ENCODE measurements at places on chromosomes 7 and 10.

DNA sequence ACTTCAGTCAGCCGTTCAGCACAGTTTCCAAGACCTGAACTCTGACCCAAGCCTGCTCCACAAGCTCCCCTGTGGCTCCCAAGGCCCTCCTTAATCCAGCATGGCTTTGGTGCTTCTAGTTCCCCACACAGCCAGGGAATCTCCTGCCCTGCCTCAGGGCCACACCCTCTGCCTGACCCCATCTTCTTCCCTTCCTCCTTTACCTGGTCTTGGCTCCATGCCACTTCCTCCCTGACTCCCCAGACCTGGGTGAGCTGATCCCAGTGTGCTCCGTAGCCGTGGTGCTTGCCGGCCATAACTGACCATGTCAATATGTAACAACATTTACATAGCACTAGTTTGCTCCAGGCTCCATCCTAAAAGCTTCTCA is 20.0 kb downstream of the TMEM273 start:
- DNase-seq, result no peak

GRCh38 chr10:100569687-100570481 is 34.1 kb downstream of the HIF1AN start:
- no peak for DNase-seq

- DNase-seq, result no peak
Measured at GRCh38 chr10:84213076-84213475, 12.3 kb downstream of the LRIT2 start.

DNA sequence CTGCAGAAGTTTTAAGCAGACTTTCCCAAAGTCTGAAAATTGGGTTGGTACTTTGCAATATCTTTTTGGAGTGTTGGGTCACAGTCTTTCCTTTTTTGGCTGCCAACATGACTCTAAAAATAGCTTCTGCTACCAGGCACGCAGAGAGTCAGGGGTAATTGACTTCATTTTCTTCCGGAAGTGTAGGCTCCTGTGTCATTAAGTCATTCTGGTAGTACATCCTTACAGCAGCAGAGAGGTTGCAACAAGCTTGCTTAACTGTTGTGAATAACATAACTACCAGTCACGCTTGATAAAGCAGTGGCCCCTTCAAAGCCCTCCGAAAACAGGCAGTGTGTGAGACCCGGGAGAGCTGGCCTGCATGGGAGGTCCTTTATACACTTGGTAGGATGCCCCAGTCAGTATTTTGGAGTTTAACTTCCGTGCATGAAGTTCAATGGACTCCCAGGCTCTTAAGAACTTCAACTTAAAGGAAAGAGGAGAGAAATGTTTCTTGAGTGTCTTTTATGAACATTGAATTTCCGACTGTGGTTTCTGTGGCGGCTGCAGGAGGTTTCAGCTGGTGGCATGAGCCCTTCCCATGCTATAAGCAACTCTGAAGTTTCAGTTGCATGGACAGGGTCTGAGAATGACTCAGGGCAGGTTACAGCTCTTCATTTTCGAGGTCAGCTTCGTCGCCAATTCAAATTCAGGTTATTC is 310.7 kb downstream of the GALNT17 start:
- DNase-seq, result no peak

GRCh38 chr10:117002206-117002605 is 2.8 kb downstream of the SHTN1 start:
- DNase-seq, result no peak

GRCh38 chr10:88232983-88233543 is 350.1 kb downstream of the RNLS start:
- DNase-seq, result no peak

GRCh38 chr7:124035706-124036105 is 2.8 kb upstream of the TMEM229A start:
- no peak for DNase-seq

- DNase-seq, result no peak
Measured at GRCh38 chr10:122461729-122462532, 578 bp downstream of the HTRA1 start.

DNA sequence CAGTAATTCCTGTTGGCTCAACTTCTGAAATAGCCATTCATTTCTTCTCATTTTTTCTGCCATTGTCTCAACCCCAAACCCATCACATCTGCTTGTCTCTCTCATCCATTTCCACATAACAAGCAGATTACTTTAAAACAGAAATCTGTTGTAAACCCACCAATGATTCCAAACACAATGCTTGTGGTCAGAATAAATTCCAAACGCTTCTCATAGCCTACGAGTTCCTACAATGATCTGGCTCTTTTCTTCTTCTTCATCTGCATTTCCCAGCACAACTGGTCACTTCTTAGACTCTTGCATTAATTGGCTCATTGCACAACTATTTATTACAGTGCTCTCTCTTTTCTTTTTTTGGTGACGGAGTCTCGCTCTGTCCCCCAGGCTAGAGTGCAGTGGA is 364.1 kb downstream of the GATA3 start:
- no peak for DNase-seq

DNA sequence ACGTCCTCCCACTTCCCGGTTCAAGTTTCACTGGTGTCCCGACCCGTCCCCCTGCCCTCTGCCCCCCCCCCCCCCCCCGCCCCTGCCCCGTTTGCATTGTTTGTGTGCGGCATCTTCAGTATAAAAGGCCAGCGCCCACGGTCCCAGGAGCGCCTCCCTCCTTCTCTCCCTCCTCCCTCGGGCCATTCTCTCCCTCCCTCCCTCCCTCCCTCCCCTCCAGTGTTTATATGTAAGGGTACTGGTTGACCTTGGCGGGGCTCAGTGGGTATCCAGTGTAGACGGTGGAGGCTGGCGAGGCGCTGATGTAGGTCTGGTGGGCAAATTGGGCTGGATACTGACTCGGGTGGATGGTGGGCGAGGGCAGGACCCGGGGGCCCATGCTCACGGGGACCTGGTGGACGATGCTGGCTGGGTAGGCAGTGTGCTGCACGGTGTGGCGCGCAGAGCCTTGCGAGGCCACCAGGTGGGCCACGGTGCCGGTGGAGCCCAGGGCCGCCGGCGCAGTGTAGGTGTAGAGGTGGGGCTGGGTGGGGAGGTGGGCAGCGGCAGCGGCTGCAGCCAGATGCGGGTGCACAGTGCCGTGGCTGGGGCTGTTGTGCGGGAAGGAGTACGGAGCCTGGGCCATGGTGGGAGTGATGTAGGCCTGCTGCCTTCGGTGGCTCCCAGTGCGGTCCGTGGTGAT is 49.4 kb downstream of the CLEC2L start:
- DNase-seq, result no peak

DNA sequence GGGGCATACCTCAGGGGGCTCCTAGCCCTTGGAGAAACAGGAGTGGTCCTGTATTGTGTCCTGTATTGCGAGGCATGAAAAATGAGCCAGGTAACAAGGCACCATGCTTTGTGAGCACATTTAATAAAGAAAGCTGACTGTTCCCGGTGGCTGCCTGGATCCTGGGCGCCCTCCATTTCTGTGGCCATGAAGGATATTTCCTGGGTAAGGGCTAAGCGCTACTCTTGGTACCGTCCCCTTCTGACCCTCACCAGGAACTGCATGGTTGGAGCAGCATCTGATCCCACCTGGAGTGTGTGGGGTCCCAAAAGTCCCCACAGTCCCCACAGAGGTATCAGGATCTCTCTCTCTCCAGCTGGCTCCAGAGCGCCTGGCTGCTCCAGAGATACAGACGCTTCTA is 139.5 kb downstream of the MAPK8 start:
- DNase-seq, result no peak

GRCh38 chr7:34841326-34841725 is 183.3 kb downstream of the NPSR1 start:
- no peak for DNase-seq

GRCh38 chr7:101120315-101120714 is 6.6 kb upstream of the SERPINE1 start:
- no peak for DNase-seq

DNA sequence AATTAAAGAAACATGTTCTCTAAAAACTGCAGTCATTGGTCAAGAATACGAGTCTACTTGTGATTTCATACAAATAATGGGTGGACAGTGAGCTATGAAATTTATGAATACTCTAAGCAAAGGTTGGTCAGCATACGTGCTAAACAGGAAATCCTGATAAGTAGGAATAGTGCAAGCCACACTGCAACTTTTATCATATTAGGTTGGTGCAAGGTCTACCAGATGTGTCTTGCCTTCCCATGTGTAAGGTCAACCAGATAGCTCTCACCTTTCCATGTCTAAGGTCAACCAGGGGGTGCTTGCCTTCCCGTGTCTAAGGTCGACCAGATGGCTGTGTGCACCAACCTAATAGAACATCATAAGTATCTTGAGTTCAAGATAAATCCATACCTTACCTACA is 2.0 kb upstream of the ITGB1 start:
- no peak for DNase-seq

DNA sequence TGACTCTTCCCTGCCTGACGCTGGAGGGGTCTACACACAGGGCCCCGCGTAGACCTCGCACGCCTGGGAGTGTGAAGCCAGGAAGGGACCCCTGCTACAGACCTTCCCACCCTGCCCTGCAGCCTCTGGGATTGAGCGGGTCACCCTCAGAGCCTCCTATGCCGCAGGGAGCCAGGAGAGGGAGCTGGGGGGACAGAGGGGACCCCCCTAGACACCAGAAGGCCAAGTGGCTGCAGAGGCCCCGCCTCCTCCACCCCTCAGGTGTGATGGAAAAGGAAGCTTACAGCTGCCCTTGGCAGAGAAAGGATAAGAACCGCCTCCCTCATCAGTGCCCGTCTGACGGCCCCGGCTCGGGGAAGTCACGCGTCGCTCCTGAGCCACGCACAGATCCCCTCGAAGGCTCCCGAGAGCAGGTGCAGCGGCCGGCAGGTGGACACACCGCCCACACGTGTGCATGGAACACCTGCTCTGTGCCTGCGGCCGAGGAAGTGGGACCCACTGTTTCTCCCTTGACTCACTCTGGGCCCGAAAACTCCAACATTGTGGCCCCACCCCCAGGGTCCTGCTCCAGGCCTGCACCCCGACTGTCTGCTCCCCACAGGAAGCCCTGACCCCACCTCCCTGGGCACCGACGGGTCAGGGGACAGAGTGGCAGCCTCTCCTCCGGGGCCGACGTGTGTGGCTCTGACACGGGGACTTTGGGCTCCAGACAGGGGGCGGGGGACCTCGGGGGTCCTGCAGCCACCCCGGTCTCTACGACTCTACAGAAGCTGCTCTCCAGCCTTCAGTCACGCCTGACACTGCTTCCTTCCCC is 73.3 kb downstream of the MICALL2 start:
- peak; percentile 25 for DNase-seq

DNA sequence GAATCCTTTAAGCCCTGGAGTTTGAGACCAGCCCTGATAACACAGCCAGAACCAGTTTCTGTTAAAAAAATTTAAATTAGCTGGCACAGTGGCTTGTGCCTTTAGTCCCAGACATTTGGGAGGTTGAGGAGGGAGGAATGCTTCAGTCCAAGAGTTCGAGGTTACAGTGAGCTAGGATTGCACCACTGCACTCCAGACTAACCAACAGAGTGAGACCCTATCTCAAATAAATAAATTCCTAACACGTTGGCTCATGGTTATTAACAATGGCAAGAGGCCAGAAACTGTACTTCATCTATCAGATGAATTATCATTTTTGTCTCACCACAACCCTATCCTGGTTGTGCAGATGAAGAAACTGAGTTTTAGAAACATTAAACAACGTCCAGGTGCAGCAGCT is 2.1 kb upstream of the PPIA start:
- no peak for DNase-seq

- DNase-seq, result no peak
Measured at GRCh38 chr7:757741-758163, 30.7 kb upstream of the PRKAR1B start.

- DNase-seq, result peak; percentile 74
Measured at GRCh38 chr10:123135415-123136141, at the start of gene HMX3. HMX3 (plus strand) TSS chr10:123135970; CDS start chr10:123136051, 81 bp downstream.

GRCh38 chr10:11270135-11270857 is 252.6 kb downstream of the CELF2 start:
- DNase-seq, result no peak

DNA sequence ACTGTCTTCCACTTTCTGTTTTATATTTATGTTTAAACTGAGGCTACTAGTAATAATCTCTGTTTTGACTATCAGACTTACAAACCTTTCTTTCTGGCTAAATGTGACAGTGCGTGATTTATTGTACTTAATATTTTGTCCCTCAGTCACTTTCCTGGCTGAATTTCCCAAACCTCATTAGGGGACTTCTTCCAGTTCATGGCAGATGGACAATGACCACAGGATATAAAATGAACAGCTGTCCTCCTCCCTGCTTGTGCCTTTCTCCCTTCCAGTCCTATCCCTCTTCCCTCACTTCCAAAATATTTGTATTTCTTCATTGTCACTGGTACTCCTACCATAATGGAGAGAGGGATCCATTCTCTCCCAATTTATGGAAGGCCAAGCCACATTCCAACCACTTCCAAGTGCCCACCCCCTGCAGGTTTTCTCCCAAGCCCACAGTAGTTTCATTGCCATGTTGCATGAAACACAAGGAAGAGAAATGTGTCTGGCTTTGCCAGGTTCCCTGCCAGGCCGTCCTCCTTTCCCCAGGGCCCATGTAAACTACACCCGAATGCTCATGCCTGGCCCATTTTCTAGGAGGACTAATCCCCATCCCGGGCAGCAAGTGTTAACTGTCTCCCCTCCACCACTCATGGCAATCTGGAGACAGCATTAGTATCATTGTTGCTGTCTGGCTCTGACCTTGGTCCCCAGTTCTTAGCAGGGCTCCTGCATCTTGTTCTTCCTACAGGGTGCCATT is 269.5 kb upstream of the SLC26A5 start:
- DNase-seq, result no peak

- no peak for DNase-seq
Measured at GRCh38 chr7:27160145-27160545, 3.7 kb upstream of the HOXA7 start.

- no peak for DNase-seq
Measured at GRCh38 chr10:102712843-102713538, 1.2 kb downstream of the ARL3 start.

DNA sequence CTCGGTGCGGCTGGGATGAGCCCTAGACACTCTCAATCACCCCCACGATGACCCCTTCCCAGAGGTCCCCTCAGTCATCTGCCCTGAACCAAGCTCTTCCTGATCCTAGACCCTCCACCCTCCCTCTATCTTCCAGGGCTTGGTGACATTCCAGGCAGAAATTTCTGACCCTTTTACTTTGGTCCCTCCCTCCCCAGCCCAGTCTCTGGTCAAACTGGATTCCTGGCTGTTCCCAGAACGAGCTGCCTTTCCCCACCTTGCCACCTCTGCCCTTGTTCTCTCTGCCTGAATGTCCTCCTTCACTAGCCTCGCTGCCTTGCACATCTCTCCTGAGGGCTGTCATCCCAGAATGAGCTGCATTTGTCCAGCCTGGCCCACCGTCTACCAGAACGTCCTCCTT is 1.3 kb upstream of the CLDN4 start:
- DNase-seq, result no peak

DNA sequence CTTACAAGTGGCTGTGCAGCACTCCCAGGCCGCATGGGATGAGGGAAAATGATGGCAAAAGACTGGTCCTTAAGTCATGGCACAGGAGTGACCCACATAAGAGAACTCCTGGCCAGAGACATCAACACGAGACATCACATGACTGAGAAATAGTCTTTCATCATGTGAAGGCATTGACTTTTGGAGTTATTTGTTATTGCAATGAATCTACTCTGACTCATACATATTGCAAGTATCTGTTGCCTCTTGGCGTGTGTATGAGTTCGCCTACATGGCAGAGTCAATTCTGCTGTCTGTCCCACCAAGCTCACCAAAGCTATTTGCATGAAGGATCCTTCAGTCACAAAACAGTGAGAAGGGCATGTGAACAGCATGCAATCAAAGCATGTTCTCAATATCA is 59.7 kb upstream of the HABP2 start:
- no peak for DNase-seq

GRCh38 chr7:12968836-12969422 is 281.5 kb downstream of the ARL4A start:
- no peak for DNase-seq

GRCh38 chr10:132974886-132975830 is 32.8 kb upstream of the CFAP46 start:
- no peak for DNase-seq

All from NCI-H1436 treated with DMSO at 0.1 percent for 48 hours (cell line).